ENCODE measurements at places on chromosomes 7 and 10.

GRCh38 chr7:123749537-123749857, 694 bp upstream of the WASL start:
- DNase-seq = peak; percentile 41

- no peak for DNase-seq
These were observed 64.3 kb upstream of the PCGF5 start for GRCh38 chr10:91156196-91156595.

DNA sequence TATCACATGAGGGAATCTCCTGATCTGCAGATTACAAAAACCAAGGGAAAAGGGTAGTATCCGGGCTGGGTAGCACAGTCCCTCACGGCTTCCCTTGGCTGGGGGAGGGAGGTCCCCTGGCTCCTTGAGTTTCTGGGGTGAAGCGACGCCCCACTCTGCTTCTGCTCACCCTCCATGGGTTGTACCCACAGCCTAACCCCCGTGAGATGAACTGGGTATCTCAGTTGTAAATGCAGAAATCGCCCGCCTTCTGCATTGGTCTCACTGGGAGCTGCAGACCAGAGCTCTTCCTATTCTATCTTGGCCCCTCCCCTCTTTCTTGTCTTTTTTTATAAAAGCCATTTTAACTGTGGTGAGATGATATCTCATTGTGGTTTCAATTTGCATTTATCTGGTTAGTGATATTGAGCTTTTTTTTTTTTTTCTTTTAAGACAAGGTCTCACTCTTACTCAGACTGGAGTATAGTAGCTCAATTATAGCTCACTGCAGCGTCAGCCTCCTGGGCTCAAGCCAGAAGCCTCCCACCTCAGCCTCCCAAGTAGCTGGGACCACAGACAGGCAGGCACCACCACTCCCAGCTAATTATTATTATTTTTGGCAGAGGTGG, 87.8 kb downstream of the ABCC2 start:
- DNase-seq = no peak

- no peak for DNase-seq
These were observed 539.3 kb upstream of the TEX47 start for GRCh38 chr7:89334797-89335196.

DNA sequence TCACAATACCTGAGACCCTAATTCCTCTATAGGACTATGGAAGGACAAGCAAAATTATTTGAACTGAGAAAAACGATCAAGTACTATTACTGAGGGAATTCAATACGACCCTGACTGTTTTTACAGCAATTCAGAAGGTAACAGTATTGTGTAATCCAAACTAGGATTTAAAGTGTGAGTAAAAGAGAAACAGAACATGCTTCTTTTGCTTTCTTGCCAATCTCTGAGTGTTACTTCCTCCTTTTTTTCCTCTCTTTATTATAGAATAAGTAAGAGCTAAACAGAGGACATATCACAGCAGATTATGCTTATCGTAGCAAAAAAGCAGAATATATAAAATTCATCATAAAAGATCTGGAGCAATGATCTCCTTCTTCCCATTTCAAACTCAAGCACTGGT, 292.1 kb downstream of the THSD7A start:
- DNase-seq = peak; percentile 12

DNA sequence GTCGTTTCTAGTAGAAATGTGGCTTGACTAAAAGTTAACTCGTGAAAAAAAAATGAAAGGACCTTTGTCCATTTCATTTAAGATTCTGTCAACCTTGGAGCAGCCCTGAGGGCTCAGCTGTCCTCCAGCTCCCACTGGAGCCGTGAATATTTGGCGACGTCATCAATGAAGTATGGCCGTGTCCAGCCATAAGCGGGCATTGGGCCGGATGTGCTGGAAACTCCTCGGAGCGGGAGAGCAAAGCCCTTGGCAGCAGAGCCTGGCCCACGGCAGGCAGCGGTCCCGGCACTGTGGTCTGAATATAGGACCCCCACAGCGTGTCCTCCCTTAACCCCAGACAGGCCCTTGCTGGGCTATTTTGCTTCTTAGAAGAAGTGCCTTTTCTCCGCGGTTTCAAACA, 50.0 kb downstream of the JAKMIP3 start:
- no peak for DNase-seq

DNA sequence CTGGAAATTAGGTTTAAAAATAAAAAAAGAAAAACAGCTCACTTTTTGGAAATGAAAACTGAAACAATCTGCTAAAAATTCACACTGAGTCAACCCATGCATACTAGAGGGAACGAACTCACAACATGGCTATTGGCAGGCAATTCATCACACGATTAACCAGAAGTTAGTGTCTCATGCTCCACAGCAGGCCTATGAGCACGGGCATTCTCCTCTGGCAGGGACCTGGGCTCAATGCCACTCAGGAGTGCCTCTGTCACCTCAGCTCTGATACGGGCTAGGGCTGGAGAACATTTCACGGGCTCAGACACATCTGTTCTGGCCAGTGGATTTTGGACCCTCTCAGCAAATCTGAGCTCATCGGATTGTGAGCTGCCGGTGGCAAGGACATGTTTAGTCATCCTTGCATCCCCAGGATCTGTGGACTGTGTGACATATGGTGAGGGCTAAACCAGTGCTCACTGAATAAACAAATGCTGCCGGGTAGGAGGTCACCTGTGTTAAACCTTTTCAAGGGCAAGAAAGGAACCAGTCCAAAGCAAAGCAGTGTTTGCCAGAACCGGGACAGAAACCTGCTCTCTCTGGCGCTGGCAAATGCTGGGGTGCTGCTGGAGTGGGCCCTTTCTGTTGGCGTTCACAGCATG, 40.1 kb downstream of the POLR3A start:
- DNase-seq = no peak
